ENCODE measurements at places on chromosomes 1 and 21. TPM values are rescaled to one million over a fixed set of nuclear protein-coding genes. Genes with fewer than 3 reads are reported as not detected.
A peak's percentile ranks its signal among the peaks of the same experiment; 100 is the strongest.

DNA sequence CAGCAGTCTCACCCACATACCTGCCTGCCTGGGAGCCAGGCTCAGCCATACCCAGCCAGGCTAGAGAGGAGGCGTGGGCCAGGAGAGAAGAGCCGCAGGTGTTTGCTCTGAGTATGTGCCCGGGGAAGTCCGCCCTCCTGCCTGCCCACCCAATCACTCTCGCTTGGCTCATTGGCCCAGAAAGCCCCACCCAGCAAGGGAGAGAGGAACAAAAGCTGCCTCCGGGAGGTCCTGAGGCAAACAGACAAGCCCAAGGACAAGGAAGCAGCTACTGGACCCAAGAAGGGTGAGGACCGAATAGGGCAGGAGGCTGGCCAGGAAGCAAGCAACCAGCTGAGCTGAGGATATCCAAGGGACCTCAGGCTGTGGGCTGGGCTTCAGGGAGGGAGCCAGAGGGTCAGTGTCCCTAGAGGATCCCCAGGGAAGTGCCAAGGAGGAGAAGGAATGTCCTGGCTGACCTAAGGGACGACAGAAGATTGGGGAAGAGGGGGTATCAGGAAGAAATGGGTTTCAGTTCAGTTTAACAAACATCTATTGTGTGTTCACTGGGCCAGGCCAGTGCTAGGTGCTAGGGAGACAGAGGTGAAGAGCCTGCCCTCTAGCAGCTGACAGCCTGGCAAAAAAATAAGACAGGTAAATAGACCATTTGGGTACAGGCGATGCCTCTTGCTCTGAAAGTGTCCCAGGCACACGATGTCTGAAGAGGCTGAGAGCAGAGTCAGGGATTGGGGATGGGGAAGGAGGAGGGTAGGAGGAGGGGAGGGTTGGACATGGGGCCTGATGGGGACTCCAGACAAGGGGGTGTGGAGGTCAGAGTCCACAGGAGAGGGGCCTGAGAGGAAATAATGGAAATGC is at the start of gene GJB4:
GJB4 (plus strand) TSS at position 238 of the 855 bp plus-strand sequence. CDS start 1,515 bp downstream, outside the sequence.
- no peak within 1 kb of the TSS for H3K27ac ChIP-seq
- H3K36me3 ChIP-seq: no peaks in the 10 kb centered on the region
- DNase-seq: no peak
- no peaks in the 10 kb centered on the region for H3K27me3 ChIP-seq
- no peak within 1 kb of the TSS for H3K4me3 ChIP-seq

GRCh38 chr1:74586253-74586897 is 74.0 kb upstream of the LRRC53 start:
- DNase-seq: no peak
- no peaks in the 10 kb centered on the region for H3K4me1 ChIP-seq
- H3K36me3 ChIP-seq: no peaks in the 10 kb centered on the region
- H3K4me3 ChIP-seq: no peak overlapping the region

DNA sequence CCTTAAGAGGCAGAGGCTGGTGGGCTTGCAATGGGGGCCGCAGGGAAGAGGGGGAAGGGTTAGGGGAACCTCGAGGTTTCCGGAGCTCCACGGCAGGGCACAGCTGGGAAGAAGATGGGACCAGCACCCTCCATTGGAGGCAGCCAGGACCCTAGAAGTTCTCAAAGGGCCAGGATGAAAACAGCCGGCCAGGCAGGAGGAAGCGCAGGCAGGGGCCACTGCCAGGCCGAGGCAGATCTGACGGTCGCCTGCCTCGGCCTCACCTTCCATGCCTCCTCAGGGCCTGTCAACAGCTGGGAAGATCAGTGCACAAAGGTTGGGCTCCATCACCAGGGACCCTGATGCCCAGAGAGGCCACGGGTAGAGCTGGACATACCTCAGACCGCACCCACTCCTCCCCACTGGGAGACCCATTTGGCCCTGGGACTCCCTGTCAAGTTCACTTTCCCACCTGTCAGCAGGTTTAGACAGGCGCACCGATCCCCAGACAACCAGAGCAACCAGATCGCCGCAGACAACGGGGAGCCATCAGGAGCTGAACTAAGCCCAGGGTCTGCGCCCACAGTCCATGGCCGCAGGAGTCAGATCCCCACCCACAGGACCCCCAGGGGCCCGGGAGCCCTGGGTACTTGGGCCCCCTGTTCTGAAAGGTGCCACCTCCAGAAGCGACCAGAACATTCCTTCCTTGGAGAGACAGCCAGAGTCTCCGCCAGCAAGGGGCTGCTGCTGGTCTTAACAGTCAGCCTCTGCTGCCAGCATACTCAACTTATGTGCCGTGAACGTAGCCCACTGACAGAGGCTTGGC is 2.2 kb downstream of the SLC19A1 start:
- DNase-seq: no peak
- peaks cover 15% of the 10 kb centered on the region for H3K4me1 ChIP-seq
- no peaks in the 10 kb centered on the region for H3K27me3 ChIP-seq
- no peak overlapping the region for H3K4me3 ChIP-seq

GRCh38 chr1:24084050-24084449 is 27.9 kb downstream of the MYOM3 start:
- no peak overlapping the region for H3K4me3 ChIP-seq
- DNase-seq: no peak
- H3K27ac ChIP-seq: no peak overlapping the region
- no peaks in the 10 kb centered on the region for H3K36me3 ChIP-seq

- no peaks in the 10 kb centered on the region for H3K27me3 ChIP-seq
- no peaks in the 10 kb centered on the region for H3K4me1 ChIP-seq
- peak overlapping the region; percentile 72 for H3K4me3 ChIP-seq
- DNase-seq: no peak
- no peaks in the 10 kb centered on the region for H3K36me3 ChIP-seq
Measured at GRCh38 chr21:16194788-16195537, 465.2 kb downstream of the USP25 start.

The CHRM3 gene
- total RNA-seq: 2.5 TPM

DNA sequence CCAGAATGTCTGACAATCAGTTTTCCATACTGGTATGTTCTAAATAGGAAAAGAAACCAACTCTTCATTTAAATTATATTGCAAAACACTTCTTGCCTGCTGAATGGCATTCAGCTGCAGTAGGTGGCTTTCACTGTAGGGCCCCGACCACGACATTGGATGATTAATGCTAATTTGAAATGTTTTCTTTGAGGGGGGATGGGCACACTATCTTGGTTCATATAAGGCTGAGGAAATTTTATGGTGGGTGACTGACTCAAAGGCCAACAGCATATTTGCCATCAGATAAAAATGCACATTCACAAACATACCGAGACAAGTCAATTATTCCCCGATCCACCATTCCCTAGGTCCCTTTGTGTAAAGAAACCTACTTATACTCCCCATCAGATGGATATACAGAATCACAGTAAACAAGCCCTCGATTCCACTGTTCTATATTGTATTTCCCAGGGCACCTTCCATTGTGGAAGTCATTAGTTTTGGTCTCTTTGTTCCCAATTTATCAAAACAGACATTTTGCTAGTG is 464.2 kb upstream of the DAB1 start:
- no peaks in the 10 kb centered on the region for H3K36me3 ChIP-seq
- H3K4me1 ChIP-seq: no peaks in the 10 kb centered on the region
- no peak for DNase-seq
- H3K27ac ChIP-seq: no peak overlapping the region

The SH2D2A gene
- 0.81 TPM for total RNA-seq

The SPRR5 gene
- total RNA-seq: not detected

The KRTAP19-2 gene
- total RNA-seq: not detected

The ZNF683 gene
- not detected for total RNA-seq

DNA sequence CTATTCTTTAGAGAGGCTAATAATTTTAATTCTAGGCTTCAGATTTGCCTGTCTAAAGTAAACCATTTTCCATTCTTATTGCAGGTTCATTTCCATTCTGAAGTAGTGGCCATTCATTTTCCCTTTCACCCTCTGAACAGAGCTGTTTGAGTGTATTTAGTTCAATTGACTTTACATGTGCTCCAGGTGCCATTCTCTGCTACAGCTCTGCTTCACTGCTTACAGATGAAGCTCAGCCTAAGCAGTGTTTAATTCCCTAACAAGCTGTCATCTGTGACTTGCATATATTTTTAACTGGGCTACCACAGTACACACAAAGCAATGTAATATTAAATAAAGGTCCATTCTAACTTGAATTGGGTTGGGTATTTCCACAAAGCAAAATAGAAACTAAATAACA is 1031.6 kb downstream of the KCNT2 start:
- H3K36me3 ChIP-seq: no peaks in the 10 kb centered on the region
- DNase-seq: no peak
- H3K27me3 ChIP-seq: no peaks in the 10 kb centered on the region
- H3K4me3 ChIP-seq: no peak overlapping the region
- H3K4me1 ChIP-seq: no peaks in the 10 kb centered on the region

DNA sequence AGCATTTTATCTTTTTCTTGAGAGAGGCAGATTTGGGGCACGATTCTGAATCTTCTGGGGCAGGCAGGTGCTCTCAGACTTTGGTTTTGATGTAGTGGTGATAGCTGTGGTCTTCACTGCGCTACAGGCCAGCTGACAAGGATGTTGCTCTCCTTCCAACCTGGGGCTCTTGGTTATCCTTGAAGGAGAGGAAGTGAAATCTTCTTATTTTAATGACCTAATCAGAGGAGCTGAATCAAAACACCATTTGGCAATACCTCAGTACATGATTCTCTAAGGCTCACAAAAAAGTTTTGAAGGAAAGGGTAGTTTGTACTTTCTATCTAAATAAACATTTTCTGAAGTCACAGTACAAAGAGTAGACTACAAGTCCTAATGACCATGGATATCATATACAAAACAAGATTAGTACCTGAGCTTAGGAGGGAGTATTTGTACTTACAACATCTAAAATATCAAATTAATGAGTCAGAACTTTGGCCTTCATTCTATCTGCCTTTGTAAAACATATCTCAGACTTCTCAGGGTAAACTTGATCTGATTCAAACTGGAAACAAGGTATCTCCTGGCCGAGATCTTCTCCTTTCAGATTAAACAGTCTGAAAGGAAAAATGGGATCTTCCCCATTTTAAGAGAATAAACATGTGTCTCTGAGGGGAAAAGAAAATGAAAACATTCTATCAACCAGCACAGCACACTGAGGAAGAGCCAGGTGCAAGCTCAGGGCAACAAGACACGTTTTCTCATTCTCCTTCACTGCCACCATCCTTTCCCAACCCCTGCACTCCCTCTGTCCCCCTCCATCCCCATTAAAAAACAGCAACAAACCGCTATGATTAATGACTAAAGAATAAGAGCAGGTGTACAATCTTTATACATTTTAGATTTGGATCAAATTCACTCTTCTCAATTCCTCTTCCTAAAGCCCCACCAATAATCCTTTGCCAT is 69.2 kb downstream of the SH3GLB1 start:
- H3K27me3 ChIP-seq: no peaks in the 10 kb centered on the region
- H3K27ac ChIP-seq: peak overlapping the region; percentile 58
- no peak for DNase-seq
- H3K4me3 ChIP-seq: peak overlapping the region; percentile 51
- H3K36me3 ChIP-seq: no peaks in the 10 kb centered on the region

The MYCL gene
- 3.9 TPM for total RNA-seq

DNA sequence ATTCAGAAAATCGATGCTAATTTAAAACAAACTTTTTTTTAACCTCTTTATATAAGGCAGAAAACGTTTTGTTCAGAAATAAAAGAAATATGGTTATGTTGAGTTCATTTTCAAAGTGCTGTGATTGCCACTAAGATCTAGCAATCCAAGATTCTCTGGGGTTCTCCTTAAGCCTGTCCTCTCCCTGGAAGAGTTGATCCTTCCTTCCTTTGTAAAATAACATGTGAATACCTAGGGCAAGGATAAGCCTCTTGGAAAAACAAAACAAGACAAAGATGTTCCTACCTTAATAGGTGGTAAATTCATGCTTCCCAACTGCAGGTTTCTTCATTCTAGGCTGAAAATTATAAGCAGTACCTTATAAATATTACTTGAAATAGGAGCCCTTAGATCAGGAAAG is 18.0 kb upstream of the FOXD3 start:
- no peak overlapping the region for H3K27ac ChIP-seq
- DNase-seq: no peak
- no peak overlapping the region for H3K4me3 ChIP-seq
- no peaks in the 10 kb centered on the region for H3K4me1 ChIP-seq
- no peaks in the 10 kb centered on the region for H3K36me3 ChIP-seq
- no peaks in the 10 kb centered on the region for H3K27me3 ChIP-seq

DNA sequence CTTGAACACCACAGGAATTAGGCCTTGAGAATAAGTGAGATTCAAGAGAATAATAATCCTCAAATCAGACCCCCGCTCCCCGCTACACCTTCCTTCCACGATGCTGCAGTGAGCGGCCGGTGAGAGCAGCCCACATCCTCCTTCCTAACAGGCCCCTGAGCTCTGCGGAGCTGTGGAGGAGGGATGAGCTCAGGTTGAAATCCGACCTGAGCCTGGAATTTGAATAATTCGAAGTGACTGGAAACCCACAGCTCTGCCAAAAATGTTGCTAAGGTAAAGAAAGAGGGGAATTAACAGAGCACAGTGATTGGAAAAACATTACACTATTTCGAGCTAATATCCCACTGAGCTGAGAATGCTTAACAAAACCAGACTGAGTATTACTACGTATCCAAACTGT is 90.0 kb downstream of the URB2 start:
- H3K4me1 ChIP-seq: no peaks in the 10 kb centered on the region
- H3K36me3 ChIP-seq: no peaks in the 10 kb centered on the region
- H3K27me3 ChIP-seq: no peaks in the 10 kb centered on the region
- H3K4me3 ChIP-seq: no peak overlapping the region
- no peak for DNase-seq
- no peak overlapping the region for H3K27ac ChIP-seq

The AMY1A gene
- total RNA-seq: not detected

The TSSK3 gene
- total RNA-seq: 1.1 TPM

DNA sequence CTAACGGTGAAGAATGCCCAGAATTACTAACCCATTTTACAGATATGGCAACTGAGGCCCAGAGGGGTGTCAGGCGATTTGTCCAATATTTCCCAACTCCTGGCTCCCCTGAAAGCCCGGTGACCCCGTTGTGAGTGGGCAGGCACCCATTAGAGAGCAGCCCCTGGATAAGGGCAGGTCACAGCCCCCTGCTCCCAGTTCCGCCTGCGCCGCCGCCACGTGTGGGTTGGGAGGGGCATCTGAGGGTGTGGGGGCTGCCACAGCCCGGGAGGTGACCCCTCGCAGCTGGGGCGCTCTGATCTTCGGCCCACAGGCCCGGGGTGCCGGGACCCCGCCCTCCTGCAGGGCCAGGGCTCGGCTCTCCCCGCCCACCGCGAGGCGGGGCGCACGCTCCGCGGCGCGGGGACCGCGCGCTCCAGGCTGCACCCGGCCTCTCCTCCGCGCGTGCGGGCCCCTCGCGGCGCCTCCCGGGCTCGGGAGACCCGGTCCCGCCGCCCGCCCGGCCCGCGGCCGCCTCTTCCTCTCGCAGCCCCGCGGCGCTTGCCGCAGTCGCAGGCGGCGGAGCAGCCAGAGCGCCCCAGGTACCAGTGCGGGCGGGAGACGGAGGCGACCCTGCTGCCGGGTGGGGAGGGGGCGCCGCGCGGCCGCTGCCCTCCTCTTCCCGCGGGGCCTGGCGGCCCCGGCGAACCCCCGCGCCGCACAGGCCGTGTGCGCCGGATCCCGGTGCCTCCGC is at the start of gene HTR6:
HTR6 (plus strand) TSS at position 423 of the 733 bp plus-strand sequence. CDS start 879 bp downstream, outside the sequence.
- peaks cover 15% of the 10 kb centered on the region for H3K4me1 ChIP-seq
- peak within 1 kb of the TSS; percentile 47 for H3K4me3 ChIP-seq
- H3K36me3 ChIP-seq: no peaks in the 10 kb centered on the region
- H3K27ac ChIP-seq: no peak within 1 kb of the TSS

The CFHR4 gene
- total RNA-seq: not detected
